Activated CD8-positive, alpha-beta T cell treated with anti-CD3 and anti-CD28 coated beads, Interleukin-2, amount 10 ng/mL, durations not matched to agents 7 days and 5 days (primary cell): ENCODE measurements at places on chromosomes 7 and 10.

DNA sequence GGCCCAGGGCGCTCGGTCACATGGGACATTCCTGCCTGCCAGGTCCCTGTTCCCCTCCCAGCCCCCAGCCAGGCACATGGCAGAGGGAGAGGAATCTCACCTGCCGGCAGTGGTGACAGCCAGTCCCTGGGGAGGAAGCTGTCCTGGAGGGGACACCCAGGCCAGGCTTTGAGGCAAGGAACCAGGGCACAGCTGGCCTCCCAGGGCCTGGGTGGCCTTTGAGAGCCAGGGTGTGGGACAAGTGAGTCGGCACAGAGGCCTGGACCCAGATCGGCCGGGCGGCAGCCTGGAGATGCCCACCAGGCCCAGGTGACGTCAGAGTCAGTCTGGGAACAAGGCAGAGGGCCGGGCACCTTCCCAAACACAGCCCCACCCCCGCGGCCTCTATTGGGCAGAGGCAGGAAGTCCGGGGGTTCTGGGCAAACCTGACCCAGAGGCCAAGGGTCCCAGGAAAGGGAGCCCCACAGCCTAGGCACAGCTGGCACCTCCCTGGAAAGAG, 65.0 kb upstream of the CFAP46 start:
- no peak for DNase-seq

- no peak for DNase-seq
Measured at GRCh38 chr10:104862-105565, 30.2 kb upstream of the ZMYND11 start.

DNA sequence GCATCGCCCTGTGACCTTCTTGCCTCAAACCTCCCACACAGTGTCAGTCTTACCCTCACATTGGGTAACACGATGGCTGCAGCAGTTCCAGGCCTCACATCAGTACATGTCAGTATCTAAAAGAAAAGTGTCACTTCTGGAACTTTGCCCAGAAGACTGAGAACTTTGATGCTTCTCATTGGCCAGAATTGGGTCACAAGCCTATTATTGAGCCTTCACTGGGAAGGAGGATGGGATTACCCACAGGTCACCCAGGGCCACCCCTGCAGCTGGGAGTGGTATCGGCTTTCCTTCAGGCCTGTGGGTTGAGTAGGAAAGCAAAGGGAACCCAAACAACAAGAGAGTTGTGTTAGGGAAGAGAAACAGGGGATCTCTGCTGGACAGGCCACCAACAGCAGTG, 111.5 kb downstream of the NPY start:
- no peak for DNase-seq

GRCh38 chr7:22039670-22040069, 94.0 kb upstream of the CDCA7L start:
- no peak for DNase-seq

DNA sequence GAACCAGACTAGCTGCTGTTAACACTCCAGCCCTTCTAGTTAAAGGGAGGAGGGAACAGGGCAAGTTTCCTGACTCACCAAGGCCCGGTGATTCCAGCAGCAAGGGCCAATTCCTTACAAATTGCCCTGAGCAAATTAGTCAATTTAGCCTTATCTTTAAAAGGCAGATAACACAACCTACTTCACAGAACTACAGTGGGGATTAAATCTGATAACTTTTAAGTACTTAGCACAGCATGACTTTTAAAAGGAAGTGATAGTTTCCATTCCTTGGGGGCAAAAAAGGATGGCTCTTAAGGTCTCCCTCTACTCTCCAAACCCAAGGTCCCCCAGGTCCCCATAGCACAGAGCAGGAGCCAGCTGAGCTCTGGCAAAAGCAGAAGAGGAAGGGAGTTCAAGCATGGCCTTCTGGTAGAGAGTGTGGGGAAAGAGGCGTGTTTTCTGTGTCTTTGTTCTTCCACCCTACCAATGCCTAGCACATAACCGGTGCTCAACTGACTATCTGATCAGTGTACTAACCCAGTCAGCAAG, 4.0 kb downstream of the CDCA7L start:
- no peak for DNase-seq
